ENCODE measurements at places on chromosomes 4 and X. TPM values are rescaled to one million over a fixed set of nuclear protein-coding genes. Genes with fewer than 3 reads are reported as not detected.

Gene GAGE13
- total RNA-seq = not detected

Gene PRKX
- 166 TPM for total RNA-seq

Gene UGT2B15
- not detected for total RNA-seq

Gene RIBC1
- total RNA-seq = 1.3 TPM

Gene CXCL1
- not detected for total RNA-seq

Gene RNF175
- 0.34 TPM for total RNA-seq

Gene TMEM156
- total RNA-seq = 27.0 TPM

Gene BST1
- 0.33 TPM for total RNA-seq

Gene HDAC6
- 103 TPM for total RNA-seq

Gene ESX1
- not detected for total RNA-seq

Gene PDE6B
- total RNA-seq = 19.2 TPM

Gene OPN1MW2
- total RNA-seq = not detected

Gene COX18
- 14.4 TPM for total RNA-seq

Gene FABP2
- 0.39 TPM for total RNA-seq

Gene PDLIM3
- not detected for total RNA-seq

Gene ARHGAP36
- not detected for total RNA-seq

Gene DKK2
- total RNA-seq = not detected

Gene ZFP42
- not detected for total RNA-seq

Gene HPGDS
- 0.24 TPM for total RNA-seq

Gene PRR32
- total RNA-seq = not detected

Gene ZNF185
- 0.50 TPM for total RNA-seq
